ENCODE measurements at places on chromosomes 12 and 14.
A peak's percentile ranks its signal among the peaks of the same experiment; 100 is the strongest.

- DNase-seq = peak; percentile 74
Observed at GRCh38 chr12:107337346-107338095, 244.2 kb upstream of the CRY1 start.

GRCh38 chr12:108730365-108731104 is 783 bp downstream of the CORO1C start:
- DNase-seq = peak; percentile 87

DNA sequence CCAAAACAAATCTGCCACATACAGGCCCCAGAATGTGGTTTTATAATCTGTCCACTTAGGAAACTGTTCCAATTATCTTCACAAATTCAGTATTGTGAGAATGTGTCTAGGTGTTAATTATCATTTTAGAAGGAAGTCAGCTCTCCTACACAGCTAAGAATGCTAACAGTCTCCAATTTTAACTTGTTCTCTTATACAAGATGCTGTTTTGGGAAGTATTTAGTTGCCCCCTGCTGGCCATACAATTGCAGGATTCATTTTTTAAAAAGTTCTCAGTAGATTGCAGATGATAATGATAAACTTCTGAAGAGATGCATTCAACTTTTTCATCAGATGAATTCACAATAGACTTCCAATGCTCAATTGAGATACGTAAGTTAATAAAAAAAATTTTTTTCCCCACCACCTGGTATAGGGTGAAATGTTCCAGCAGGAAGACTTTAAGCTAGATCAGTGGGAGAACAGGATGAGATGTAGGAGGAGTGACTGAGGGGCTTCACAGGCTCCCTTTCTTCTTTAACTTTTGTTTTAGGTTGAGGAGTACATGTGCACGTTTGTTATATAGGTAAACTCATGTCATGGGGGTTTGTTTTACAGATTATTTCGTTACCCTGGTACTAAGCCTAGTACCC is 27.3 kb upstream of the OSBPL8 start:
- DNase-seq = peak; percentile 54

DNA sequence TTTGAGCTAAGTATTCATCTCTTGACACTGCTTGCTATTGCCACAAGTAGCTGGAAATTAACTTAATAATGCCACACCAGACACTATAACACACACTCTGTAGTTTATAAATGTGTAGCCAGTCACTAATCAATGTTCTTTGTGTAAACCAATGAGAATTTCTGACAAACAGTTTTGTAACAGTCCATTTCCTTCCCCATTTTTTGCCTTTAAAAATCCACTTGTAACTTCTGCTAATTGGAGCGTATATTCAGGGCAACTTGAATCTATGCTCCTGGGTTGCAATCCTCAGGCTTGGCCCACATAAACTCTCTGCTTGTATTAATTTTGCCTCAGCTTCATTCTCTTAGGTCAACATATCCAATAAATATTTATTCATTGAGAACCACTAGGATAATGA is 125.0 kb upstream of the DHRS4 start:
- DNase-seq = no peak

DNA sequence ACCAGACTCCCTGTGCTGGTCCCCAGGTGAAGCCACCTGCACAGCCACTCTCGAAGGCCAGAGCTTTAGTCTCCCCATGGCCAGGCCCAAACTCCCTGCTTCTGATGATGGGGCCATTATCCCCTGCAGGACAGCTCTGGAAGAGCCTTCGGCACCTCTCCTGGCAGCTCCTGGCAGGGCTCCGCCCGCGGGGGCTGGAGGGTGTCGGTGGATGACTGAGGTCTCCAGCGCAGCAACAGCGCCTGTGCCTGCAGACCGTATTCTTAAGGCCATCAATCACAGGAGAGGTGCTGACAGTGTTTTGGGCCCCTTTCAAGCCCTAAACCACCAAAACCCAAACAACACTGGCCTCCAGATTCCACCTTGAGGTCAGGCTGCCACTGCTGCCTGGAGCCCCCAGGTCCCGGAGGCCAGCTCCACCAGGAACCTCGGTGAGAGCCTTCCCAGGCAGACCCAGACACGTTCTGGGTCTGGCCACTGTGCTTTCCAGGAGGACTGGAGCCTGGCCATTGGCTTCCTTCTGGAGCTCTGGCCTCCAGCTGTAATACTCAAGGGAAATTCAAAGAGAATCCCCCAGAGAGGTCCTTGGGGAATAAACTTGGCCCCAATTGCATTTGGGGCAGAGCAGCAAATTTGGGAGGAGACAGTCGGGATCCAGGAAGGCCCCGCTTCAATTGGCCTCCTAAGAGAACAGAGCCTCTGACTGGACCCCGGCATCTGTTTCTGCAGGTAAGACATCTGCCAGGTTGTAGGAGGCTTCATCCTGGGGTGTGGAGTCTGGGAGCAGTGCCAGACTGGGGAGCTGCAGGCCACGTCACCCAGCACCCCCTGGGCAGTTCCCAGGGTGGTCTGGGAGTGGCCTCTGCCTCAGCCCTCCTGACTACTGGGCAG is 210.6 kb upstream of the RTL1 start:
- peak; percentile 20 for DNase-seq

GRCh38 chr12:66678338-66679275 is at the start of gene GRIP1:
Gene GRIP1 (minus strand): TSS chr12:66679076. CDS start chr12:66678904, 172 bp downstream.
- DNase-seq = peak; percentile 35

- no peak for DNase-seq
Observed at GRCh38 chr12:93737457-93738198, 60.5 kb downstream of the CRADD start.

DNA sequence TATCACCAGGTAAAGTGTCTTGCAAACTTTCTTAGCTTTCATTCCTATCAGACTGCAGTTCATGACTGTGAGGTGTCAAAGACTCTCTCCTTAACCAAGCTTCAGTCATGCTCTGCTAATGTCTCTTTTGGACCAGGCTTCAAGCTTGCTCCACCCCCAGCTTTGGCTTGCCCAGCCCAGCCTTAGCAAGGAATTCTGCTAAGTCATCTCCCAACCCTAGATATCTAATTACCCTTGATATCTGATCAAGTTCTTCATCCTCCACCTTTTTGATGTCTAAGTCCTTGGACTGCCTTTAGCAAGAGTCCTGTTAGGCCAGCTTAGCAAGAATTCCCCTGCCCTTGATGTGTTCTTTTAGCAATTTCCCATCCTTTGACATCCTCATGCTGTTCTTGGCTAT is 108.9 kb upstream of the FGD4 start:
- peak; percentile 52 for DNase-seq

GRCh38 chr12:32302218-32303173 is 96.9 kb upstream of the FGD4 start:
- DNase-seq = peak; percentile 32

- DNase-seq = no peak
Observed at GRCh38 chr14:57845802-57846531, 19.9 kb downstream of the SLC35F4 start.

Data from M059J (cell line).